Effector CD8-positive, alpha-beta T cell (primary cell): ENCODE measurements at places on chromosomes 11 and 22.

DNA sequence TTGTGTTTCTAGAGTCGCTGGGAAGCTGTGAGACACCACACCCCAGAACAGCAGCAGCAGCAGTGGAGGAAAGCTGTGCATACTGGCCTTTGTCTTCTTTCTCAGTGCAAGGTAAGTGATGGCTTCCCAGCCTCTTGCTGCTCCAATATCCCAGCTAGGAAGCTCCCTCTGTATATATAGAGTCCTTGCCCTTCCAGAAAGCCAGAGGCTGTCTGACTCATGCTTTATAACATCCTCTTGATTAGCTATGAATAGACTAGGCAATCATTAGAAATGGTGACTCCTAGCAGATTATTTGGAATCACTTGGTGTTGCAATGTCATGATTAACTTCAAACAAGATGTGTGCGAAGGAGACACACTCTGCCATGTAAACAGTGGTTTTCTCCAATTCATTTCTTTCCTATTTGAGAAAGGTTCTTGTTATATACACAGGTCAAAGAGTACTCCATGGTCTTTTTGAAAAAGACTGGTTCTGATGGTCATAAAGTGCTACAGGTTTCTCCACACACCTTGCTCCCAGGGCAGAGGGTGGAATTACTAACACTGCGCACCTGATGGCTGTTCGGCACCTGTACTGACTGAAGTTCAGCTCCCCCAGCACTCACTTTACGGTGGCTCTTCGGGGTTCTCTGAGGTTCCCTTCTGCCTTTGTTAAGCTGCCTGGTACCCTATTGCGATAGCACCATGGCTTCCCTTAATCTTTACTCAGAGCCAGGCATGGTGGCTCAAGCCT is at the start of gene MMP1:
Gene MMP1, minus strand, starts transcription at position 149 of the 735 bp plus-strand sequence. Its CDS starts 68 bp downstream, at position 81.
- no peak for DNase-seq

- DNase-seq, result no peak
Measured at GRCh38 chr11:115996125-115996807, 492.1 kb upstream of the CADM1 start.

DNA sequence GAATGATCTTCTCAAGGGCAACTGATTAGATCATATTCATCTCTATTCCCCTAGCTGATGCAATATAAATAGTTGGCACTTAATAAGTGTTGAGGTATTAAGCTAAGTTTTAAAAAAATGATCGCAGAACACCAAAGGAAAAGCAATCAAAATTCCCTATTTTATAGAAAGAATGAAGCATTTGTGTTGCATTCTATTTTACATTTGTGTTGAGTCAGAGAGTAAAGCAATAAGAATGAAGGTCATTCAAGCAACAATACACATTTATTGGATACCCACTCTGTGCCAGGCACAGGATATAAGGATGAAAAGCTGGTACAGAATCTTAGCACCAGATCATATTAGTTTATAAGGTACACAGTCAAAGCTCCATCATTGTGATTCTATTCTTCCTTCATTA is 686.4 kb upstream of the CCDC90B start:
- DNase-seq, result no peak

- no peak for DNase-seq
Measured at GRCh38 chr11:6627762-6628241, 8.6 kb upstream of the TPP1 start.

- no peak for DNase-seq
Measured at GRCh38 chr22:26800858-26801257, 143.5 kb downstream of the MIAT start.
